NCI-H510A (cell line): ENCODE measurements at places on chromosomes 2 and 18.

GRCh38 chr2:66048667-66049066, 386.3 kb upstream of the MEIS1 start:
- no peak for DNase-seq

- DNase-seq = no peak
Observed at GRCh38 chr2:129281791-129282530, 697.5 kb upstream of the RAB6C start.

DNA sequence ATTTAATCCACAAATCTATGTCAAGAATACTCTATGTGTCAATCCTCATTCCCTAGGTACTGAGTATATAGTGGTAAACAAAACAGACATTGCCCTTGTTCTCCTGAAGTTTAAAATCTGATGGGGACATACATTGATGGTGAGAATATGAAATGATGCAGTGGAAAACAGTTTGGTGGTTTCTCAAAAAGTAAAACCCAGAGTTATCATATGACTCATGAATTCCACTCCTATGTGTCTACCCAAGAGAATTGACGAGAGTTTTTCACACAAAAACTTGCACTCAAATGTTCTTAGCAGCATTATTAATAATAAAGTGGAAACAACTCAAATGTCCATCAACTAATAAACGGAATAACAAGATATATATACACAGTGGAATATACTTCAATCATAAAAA, 586.7 kb downstream of the CCDC85A start:
- DNase-seq = no peak

DNA sequence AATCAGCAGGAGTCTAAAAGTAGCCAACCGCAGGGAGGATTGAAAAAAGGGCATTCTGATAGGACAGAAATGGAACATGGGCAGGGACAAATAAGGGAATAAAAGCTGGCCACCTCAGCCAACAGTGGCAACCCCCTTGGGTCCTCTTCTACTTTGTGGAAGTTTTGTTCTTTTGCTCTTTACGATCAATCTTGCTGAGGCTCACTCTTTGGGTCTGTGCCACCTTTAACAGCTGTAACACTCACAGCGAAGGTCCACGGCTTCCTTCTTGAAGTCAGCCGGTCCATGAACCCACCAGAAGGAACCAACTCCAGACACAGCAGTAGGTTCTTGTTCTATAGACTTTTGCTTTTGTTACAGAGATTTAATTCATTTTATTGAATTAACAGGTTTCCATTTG, 285.4 kb upstream of the CDH20 start:
- no peak for DNase-seq

- DNase-seq = no peak
Observed at GRCh38 chr2:152171718-152172117, 3.8 kb downstream of the STAM2 start.

GRCh38 chr2:10125842-10126631, 3.5 kb downstream of the RRM2 start:
- DNase-seq = no peak

DNA sequence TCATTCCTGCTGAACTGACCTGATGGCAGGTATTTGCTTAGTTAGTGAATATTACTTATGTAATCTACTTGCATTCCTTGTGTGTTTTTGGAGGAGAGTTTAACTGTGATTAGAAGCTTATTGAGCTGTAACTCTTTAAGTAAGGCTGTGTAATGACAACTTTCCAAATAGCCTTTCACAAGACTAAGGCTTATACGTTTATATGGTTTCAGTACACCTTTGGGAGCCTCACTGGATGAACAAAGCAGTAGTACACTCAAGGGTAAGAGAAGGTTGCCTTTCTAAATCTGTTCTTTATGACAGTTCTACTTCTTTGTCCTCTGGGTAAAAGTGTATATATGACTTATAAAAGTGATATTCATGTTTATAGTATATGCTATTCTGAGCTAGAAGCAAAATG, 4.3 kb downstream of the ITPRID2 start:
- DNase-seq = no peak

GRCh38 chr2:217711188-217711587, 291.6 kb downstream of the TNS1 start:
- no peak for DNase-seq

DNA sequence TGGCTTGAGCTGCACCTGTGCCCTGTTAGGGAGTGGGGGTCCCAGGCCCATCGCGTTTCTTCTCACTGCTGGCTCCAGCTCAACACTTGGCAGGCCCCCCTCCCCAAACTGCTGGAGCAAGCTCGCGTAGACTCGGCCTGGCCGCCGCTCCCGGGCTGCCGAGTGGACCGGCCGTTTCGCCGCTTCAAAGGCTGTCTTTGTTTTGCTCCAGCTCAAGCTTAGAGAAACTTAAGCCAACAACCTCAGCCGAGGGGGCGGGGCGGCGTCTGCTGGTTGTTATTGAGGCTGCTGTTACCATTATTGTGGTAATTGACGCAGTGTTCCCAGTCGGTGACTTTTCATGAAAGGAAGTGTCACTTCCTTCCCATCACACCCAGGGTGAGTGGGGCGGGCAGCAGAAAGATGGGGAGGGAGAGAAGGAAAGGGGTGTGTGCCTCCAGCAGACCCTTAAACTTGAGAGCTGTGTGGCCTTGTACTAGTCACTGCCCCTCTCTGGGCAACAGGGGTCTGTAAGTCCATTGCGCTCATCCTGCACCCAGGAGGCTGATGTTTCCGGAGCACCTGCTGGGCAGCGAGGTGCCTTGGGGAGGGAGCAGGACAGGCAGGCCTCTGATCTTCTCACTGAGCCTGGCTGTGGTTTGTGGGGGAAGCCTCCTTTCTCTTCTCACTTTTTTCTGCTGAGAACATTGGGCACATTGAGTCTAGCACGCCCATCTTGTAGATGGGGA, 2.1 kb downstream of the ARID5A start:
- no peak for DNase-seq

GRCh38 chr2:24482251-24482971, 8.6 kb upstream of the NCOA1 start:
- DNase-seq = no peak

DNA sequence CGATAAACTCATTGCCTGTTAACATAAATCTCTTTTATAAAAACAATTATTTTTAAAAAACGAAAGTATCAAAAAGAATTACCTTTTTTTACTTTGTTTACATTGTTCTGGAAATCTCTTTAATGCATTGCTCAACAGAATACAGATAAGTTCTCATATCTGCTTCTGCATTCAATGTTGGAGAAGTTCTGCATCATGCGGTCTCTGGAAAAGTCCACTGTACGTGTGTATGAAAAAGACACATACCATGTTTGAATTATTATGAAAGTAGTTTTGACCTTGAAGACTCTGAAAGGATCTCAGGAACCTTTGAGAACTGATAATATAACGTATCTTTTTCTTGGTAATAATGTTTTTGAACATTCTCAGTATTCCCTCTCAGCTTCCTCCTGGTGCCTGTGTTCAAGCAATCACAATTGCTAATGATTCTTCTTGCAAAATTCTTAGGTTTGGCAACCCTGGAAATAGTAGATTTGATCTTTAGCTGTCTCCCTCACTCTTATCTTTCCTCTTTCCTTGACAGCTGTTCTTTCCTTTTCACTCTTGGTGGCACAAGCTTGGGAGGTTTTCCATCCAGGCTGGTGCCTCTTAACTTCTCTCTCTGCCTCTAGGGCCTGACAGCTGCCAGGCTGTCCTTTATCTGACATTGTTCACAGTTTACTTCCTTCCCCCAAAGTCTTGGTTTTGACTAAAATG, 12.4 kb upstream of the IL1R1 start:
- DNase-seq = no peak

DNA sequence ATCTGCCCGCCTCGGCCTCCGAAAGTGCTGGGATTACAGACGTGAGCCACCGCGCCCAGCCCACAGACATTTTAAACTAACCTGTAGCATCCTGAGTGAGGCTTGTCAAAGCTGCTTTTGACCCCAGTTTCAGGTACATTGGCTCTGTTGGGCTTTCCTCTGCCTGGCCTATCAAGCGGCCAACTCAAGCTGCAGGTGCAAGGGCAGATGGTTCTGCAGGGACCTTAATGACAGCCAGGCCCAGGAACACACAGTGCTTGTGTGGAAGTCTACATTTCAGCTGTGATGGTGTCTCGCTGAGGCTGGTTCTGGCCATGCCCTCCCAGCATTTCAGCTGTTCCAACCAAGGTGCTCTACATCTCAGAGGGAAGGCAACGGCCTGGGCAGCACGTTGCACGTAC, 18.4 kb downstream of the INPP4A start:
- DNase-seq = no peak

DNA sequence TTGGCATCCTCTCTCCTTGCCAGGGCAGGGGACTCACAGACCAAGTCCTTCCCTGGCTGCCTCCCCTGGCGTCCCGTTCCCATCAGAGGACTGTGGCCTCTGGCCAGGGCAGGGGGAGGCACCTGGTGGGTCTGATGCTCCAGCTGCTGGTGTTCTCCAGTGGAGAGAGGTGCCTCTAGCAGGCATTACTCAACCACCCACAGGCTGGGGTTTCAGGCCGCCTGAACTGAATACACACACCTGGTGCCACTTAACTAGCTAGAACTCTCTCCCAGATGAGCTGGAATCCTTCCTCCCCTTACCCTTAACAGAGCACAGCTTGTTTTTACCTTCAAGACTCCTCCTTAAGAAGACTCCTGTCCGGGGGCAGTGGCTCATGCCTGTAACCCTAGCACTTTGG, 37.7 kb upstream of the CNGA3 start:
- DNase-seq = peak; percentile 51
